ENCODE measurements at places on chromosomes 3 and 15.

GRCh38 chr3:45163481-45163880, 17.3 kb upstream of the CDCP1 start:
- DNase-seq = no peak

DNA sequence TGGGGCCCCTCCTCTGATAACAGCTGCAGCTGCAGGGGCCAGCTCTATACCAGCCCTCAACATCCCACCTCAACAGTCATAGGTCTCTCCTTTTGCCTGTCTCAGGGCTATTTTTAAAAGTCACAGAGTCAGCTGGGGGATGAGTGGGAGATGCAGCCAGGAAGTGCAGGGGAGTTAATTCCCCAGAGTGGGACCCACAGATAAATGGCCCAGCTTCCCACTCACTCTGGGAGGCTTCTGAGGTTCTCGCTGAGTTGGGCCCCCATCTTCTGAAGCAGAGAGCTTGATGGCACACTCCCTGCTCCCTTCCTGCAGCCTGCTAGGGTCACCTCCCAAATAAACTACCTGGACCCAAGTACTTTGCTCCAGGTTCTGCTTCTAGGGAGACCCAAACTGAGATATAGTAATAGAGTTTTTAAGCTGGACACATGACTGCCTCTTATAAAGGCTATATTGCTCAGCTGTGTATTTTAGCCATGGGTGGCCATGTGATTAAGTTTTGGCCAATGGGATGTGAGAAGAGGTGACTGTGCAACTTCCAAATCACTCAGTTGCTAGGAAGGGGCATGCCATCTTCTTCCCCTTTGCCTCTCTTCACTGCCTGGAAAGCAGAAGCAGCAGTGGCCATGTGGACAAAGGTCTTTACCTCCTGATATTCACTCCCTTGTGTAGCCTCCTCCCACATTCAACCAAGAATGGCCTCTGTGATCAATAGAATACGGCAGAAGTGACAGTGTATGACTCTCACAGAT, 15.5 kb upstream of the VIPR1 start:
- no peak for DNase-seq

DNA sequence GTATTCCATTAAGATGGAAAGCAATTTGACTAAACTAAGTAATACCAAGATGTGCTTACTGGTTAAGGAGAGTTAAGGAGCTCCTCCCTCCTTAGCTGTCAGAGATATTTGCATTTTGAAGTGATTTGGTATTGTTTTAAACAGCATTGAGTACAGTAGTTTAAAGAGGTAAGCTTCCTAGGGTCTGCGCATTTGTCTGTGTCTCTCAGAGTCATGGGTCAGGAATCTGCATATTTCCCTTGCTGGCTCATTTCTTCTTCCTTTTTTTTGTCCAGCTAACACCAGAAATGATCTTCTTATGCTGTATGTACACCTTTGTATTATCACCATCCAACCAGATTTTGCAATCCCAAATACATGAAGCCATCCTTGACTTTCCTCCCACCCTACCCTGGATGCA, 163.0 kb upstream of the BFSP2 start:
- DNase-seq = no peak

DNA sequence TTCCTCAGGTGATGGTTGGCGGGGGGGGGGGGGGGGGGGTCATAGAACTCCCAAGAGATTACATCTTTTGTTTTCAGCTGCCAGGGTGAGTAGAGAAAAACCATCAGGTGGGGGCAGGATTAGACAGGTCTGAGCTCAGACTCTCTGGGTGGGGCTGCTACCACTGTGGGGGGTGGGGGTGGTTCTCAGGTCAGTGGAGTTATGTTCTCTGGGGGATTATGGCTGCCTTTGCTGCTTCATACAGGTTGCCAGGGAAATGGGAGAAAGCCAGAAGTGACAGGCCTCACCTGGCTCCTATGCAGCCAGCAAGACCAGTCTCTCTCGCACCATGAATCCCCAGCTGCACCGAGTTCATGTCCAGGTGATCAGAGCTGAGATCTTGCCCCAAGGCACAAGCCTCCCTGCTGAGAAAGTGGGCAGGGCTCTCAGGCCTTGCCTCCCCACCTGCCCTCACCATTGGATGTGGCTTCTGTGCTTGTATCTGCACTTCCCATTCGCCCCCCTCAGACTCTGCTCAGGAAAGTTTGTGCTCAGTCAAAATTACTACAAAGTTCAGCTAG, 828.1 kb downstream of the MCTP2 start:
- DNase-seq = no peak

GRCh38 chr3:184155644-184156521, 706 bp downstream of the DVL3 start:
- DNase-seq = peak; percentile 52

DNA sequence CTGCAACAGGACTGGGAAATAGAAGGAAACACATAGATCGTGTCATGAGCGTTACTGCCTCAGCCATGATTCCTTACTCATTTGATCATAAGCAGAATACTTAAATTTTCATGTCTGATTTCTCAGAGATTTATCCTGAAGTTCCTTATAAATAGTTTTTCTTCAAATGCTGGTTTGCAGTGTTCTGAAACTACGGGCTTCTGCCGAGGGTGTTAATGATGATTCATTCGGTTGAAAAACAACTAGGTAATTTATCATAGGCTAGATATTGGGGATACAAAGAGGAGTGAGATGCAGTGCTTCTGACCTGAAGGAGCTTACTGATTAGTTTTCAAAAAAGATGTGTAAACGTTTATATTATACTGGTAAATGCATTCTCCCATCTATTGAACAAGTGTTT, 428.9 kb downstream of the NLGN1 start:
- no peak for DNase-seq

- DNase-seq = no peak
Measured at GRCh38 chr15:96374499-96374898, 44.0 kb downstream of the NR2F2 start.

DNA sequence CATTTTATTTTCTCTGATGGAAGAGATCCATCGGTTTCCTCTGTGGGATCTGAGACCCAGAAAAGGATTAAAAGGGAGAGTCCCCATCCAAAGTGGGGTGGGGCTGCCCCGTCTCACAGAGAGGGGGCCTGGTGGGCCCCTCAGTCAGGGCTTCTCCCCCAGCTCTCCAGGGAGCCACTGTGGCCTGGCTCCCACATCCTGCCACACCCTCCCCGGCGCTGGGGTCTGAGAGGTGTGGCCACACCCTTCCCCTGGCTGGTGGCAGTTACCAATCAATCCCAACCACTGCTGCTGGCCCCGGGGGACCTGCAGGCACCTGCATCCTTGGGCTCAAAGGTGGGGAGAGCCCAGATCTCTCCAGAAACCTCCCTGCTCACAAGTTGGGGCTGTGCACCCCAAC, 161.8 kb upstream of the IQSEC1 start:
- no peak for DNase-seq

- no peak for DNase-seq
Measured at GRCh38 chr3:117091676-117092075, 382.1 kb downstream of the TUSC7 start.

DNA sequence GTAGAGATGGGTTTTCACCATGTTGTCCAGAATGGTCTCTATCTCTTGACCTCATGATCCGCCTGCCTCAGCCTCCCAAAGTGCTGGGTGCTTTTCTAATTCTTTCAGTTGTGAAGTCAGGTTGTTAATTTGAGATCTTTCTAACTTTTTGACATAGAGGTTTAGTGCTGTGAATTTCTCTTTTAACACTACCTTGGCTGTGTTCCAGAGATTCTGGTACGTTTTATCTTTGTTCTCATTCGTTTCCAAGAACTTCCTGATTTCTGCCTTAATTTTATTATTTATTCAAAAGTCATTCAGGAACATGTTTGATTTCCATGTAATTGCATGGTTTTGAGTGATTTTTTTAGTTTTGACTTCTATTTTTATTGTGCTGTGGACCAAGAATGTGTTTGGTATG, 63.5 kb upstream of the CCDC54 start:
- DNase-seq = no peak

DNA sequence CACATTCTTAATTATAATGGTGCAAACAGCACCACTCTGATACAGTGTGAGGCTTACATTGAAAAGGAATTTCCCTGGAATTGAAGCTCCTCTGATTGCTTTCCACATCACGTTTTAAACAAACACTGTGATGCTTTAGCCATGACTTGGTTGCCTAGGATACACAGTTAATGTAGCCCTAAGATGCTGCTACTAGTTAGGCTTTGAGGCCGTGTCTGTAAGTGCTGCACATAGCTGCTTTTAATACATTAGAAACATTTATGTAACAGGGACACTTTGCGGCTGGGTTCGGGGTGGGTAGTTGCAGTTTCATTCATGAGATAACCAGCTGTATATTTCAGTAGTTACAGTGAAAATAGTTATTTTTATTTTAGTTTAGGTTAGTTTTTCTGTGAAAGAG, 334.7 kb downstream of the NLGN1 start:
- no peak for DNase-seq

- no peak for DNase-seq
Measured at GRCh38 chr3:161770484-161771386, 274.1 kb downstream of the OTOL1 start.

- DNase-seq = peak; percentile 10
Measured at GRCh38 chr3:138118612-138119422, 3.4 kb upstream of the DZIP1L start.

DNA sequence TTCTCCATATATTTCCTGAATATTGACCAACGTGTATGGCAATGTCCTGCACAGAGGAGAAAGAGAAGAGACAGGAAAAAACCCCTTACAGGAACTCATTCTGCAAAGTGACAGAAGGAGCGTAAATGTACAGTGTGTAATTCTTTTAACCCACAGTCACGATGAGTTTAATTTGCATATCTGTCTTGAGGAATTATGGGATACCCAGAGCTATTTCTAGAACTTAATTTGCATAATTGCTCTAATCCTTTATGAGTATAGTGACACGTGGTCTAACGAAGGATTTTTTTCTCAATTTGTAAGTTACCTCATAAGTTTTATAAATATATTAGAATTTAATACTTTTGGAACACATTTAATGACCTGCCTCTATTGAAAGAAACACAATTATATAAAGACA, 9.8 kb downstream of the GPR27 start:
- no peak for DNase-seq

GRCh38 chr15:50653156-50653743, 33.3 kb downstream of the TRPM7 start:
- DNase-seq = no peak

GRCh38 chr3:197256836-197257444, 41.5 kb downstream of the DLG1 start:
- peak; percentile 12 for DNase-seq

DNA sequence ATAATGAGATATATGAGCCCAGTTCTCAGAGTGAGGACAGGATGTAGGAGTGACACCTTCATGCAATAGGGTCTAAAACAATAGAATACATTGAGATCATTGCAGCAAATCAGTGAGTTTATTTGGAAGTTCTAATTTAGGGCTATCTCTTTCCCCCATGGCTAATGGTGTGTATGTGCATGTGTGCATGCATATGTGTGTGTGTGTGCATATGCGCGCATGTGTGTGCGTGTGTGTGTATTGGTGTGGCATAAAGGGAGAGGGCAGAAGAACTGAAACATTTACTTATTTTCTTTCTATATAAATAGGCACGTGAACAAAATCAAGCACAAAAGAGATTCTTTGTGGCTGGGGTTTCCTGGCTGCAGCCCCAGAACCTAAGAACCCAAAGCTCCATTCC, 115.7 kb upstream of the VEPH1 start:
- DNase-seq = no peak

DNA sequence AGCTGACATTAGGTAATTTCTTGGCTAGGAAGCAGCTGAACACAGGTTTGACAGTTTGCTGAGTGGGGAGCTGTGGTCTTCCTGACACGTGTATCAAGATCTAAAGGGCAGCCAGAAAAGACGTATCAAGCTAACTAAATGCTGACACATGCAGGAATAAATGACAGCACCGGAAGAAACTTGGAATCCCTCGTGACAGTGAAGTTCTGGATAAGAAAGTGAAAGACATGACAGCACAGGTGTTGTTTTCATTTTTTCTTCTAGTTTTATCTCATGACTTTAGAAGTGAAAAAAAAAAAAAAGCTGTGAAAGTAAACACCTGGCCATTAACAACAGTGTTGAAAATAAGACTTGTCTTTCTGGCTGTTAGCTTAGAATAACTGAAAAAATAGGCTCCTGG, 48.7 kb downstream of the FGF7 start:
- DNase-seq = no peak

GRCh38 chr3:155737844-155738460, 6.9 kb downstream of the PLCH1 start:
- DNase-seq = no peak

GRCh38 chr3:143263852-143264513, 144.4 kb downstream of the CHST2 start:
- no peak for DNase-seq

DNA sequence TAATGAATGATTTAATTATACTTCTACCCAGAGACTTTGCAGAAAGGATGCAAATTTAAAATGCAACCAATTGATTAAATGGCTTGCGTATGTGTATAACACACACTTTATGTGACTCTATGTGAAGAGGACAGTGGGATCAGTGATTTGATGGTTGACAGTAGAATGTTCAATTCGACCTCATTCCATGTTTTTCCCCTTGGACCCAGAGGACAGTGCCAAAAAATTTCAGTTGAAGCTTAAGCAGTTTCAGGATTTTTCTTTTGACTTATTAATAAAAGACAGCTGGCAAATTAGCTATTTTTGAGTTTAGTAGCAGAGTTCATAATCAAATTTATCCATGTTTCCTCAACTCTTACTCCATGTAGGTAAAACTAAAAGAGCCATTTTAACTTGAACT, 742.4 kb upstream of the NR2F2 start:
- no peak for DNase-seq

- no peak for DNase-seq
Measured at GRCh38 chr3:88712552-88712951, 394.9 kb upstream of the EPHA3 start.

- DNase-seq = no peak
Measured at GRCh38 chr15:50057196-50057595, 61.8 kb downstream of the ATP8B4 start.

DNA sequence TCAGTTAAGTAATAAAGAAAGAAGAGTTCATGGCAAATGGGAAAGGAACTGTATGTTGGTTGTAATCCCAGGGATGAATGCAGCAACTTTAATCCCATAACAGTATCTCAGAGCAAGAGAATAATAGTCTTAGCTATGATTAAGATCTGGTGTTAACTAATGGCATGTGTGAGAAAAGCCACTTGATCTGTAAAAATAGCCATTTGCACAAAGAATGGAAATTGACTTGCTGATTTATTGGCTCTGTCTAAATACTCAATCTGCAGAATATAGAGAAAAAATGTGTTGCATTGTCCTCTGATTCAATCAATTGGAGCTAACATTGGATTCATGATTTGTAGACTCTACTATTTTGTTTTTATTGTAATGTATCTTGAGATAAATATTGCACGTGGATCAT, 987.0 kb downstream of the NSUN3 start:
- DNase-seq = no peak

- no peak for DNase-seq
Measured at GRCh38 chr3:126056681-126057500, 27.0 kb downstream of the SLC41A3 start.

- DNase-seq = no peak
Measured at GRCh38 chr15:101489599-101490407, at the start of gene PCSK6. Gene PCSK6 (minus strand): TSS chr15:101489707. CDS start chr15:101489670, 37 bp downstream.

GRCh38 chr3:159432682-159433340, 555.8 kb upstream of the IL12A start:
- DNase-seq = no peak

GRCh38 chr3:64186667-64187064, 38.6 kb downstream of the PRICKLE2 start:
- no peak for DNase-seq
